ENCODE measurements at places on chromosomes 1 and 21.

DNA sequence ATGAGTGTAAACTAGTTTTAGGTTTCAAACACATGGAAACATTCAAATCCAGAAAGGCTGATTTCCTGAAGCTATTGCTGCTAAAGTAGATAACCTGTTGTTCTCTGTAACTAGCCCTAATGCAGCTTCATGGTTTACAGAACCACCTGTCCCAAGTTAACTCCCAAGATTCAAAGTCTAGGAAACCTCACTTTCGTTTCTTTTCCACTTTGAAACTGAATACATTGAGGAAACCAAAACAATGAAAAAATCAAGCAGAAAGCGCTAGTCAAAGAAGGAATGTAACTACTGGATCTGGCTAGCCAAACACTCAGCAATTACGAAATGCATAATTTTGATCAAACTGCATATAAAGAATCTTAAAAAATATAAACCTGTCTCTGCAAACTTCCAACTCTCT, 17.8 kb downstream of the SLC16A1 start:
- DNase-seq = no peak

GRCh38 chr1:41358131-41359021, 2.9 kb upstream of the FOXO6 start:
- no peak for DNase-seq

GRCh38 chr1:59081795-59082194, 215.1 kb upstream of the FGGY start:
- DNase-seq = no peak

DNA sequence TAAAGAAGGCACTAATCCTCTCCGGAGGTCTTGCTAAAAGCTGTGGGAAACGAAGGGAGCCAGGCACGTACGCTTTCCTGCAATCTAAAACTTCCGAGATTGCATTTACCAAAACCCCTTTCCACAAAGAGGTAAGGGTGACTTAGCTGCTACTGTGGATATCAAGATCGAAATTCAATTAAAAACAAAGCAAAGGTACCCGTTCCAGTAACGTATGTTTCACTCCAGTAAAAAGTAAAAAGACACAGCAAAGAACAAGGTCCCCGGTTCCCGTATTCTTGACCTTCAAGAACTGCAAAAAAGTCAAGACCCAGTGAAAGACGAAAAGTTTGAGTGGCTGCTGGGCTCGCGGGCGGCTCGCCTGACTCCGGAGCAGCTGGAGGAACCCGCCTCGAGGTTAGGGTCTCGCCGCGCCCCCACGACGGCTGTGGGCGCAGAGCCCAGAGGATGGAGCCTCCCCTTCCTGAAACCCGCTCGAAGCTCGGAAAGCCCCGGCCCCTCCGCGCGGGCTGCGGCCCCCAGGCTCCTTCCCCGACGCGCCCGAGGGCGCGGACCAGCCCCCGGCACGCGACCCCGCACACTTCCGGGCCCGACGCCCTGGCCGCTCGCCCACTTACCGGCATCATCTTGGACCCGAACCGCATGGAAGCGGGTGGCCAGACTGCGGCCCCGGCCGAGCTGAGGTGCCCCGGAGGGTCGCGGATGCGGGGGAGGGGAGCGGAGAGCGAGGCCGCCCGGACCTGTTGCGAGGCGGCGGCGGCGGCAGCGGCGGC, 524 bp downstream of the TP53BP2 start:
- DNase-seq = no peak

Data from LNCaP clone FGC (cell line).